ENCODE measurements at places on chromosomes 16 and 17.
A peak's percentile ranks its signal among the peaks of the same experiment; 100 is the strongest.

DNA sequence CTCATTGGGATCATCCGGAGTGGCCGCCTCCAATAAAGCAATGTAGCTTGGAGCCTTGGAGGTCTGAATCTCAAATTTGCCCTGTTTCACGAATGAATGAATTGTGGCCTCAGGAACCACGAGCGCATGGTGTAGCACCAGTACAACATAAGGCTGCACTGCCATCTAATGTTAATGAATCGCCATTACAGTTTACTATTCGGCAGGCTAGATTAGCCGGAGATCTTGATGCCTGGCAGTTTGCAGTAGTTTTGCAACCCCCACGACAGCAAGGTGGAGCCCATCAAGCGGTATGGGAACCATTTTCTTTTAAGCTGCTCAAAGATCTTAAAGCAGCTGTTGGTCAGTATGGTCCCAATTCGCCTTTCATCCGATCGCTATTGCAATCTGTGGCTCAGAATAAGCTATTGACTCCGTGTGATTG lies 18.8 kb downstream of the ALOX15B start:
- peak; percentile 72 for DNase-seq

- DNase-seq: no peak
Measured at GRCh38 chr16:29916979-29917378, 9.0 kb downstream of the KCTD13 start.

- DNase-seq: peak; percentile 79
Measured at GRCh38 chr16:5490499-5490898, 392.9 kb upstream of the EEF2KMT start.

GRCh38 chr17:73593249-73593965 lies 50.8 kb downstream of the SDK2 start:
- no peak for DNase-seq

DNA sequence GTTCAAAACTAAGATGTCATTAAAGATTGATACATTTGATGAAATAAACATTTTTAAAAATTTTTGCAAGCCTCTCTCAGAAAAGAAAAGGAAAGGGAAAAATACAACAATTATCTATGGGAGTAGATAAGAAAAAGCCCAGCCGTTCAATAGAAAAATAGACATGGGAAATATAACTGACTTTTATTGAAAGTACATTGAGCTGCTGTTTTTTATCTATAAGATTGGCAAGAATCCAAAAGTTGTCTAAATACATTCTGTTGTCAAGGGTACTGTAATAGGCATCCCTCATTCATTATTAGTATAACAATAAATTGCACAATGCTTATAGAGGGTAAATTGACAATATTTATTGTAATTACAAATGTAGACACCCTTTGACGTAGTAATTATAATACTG lies 38.4 kb upstream of the IRX6 start:
- no peak for DNase-seq

- peak; percentile 30 for DNase-seq
Measured at GRCh38 chr17:40803617-40804082, 3.9 kb upstream of the KRT28 start.

All from head of caudate nucleus (tissue), 42 donors.